ENCODE measurements at places on chromosomes 3 and 15.

DNA sequence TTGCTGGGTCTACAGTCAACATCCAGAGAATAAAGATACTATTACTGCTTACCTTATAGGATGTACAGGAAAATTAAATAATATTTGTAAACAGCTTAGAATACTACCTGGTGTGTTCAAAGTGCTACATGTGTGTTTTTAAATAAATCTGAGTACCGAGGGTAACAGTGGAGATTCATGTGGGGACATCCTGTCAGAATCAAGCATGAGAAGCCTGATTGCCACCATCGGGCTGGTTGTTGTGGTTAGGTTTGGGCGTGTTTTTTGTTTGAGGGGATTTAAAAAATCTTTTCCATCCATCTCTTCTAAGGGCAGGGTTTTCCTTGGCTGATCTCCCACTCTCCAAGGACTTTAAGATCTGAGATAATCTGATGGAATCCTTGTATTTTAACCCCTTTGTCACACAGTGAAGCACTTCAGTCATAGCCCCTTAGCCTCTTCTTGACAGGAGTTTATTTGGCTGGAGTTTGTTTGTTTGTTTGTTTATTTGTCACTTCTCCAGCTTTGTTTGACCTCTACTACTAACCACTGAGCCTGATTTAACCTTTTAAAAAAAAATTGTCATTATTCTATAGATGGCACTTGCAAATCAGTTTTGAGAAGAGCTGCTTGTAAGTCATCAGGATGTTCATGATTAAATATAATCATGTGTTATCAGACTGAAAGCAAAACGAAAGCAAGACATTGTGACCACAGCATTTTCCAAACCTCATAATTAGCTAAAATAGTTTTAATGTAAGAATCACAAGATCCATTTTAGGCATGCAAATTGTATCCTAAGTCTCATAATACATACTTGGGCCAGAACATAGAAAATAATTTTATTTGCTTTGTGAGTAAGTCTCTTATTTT is 72.8 kb upstream of the RARB start:
- no peak overlapping the region for H3K27ac ChIP-seq
- no peak overlapping the region for H3K4me3 ChIP-seq
- H3K36me3 ChIP-seq: no peaks in the 10 kb centered on the region
- H3K4me1 ChIP-seq: no peaks in the 10 kb centered on the region

- H3K27ac ChIP-seq: no peak overlapping the region
- H3K4me1 ChIP-seq: no peaks in the 10 kb centered on the region
- H3K27me3 ChIP-seq: no peaks in the 10 kb centered on the region
- H3K36me3 ChIP-seq: no peaks in the 10 kb centered on the region
These were observed 102.1 kb upstream of the ARPP21 start for GRCh38 chr3:35537265-35537664.

DNA sequence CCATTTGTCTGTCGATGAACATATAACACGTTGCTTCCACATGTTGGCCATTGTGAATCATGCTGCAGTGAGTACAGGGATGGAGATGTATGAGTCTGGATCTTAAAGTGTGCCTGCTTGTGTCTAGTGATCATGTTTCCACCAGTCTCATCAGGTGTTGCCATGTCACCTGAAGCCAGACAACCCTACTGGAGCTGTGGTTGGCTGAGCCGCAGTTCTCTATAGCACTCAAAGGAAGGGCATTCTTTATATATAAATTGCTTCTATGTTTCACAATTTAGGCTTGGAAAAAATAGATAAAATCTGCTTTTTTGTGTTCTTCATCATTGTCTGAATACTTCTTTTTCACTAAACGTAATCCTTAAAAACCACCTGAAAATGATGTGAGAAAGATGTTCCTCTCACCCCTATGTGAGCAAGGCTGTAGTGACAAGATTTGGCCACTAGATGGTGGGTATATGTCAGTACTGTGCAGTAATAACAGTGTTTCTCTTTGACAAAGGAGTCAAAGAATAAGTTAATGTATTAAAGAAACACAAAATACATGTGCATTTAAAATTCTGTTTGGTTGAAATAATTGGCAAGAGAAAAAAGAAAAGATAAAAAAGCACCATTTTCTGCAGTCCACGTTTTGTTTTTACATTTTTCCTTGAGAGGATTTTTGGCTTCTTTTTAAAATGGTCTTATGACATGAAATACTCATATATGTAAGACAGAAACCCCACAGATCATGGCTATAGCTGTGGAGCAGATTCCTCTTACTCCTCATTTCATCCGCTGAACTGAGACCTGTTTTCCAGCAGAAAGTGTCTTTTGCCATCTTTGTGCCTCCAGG is 394.5 kb upstream of the DPPA4 start:
- H3K36me3 ChIP-seq: no peaks in the 10 kb centered on the region
- H3K27me3 ChIP-seq: no peaks in the 10 kb centered on the region
- DNase-seq: peak; percentile 67
- no peak overlapping the region for H3K4me3 ChIP-seq

- peak overlapping the region; percentile 100 for H3K4me3 ChIP-seq
- DNase-seq: no peak
- peaks cover 41% of the 10 kb centered on the region for H3K4me1 ChIP-seq
- H3K27me3 ChIP-seq: peaks cover 25% of the 10 kb centered on the region
These were observed 513 bp downstream of the VGLL4 start for GRCh38 chr3:11643201-11643603.

DNA sequence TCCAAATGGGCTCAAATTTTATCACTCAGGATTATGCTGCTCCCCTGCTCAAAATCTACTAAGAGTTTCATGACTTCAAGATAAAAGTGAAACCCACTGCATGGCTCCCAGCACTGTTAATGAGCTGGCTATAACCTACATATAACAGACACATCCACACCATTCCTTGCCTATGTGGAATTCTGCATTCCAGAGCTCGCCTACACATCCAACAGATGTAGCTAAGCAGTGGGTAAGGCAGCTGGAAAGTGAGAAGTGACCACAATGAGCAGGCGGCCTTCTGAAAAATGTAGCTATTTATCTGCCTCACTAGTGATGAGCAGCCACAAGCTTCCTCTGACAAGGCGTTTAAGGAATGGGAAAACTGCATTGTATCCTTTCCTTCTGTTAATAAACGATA is 92.0 kb upstream of the TRIM42 start:
- H3K4me3 ChIP-seq: no peak overlapping the region
- H3K27me3 ChIP-seq: no peaks in the 10 kb centered on the region
- no peaks in the 10 kb centered on the region for H3K36me3 ChIP-seq
- no peak overlapping the region for H3K27ac ChIP-seq

- peaks cover 5% of the 10 kb centered on the region for H3K36me3 ChIP-seq
- no peak overlapping the region for H3K4me3 ChIP-seq
- H3K27ac ChIP-seq: no peak overlapping the region
- H3K4me1 ChIP-seq: peaks cover 16% of the 10 kb centered on the region
- H3K27me3 ChIP-seq: no peaks in the 10 kb centered on the region
These were observed 124.9 kb downstream of the LPP start for GRCh38 chr3:188278717-188279324.

GRCh38 chr3:7754653-7755441 is 746.8 kb upstream of the LMCD1 start:
- no peak overlapping the region for H3K27ac ChIP-seq
- no peaks in the 10 kb centered on the region for H3K27me3 ChIP-seq
- H3K4me1 ChIP-seq: peaks cover 2% of the 10 kb centered on the region
- no peak for DNase-seq
